ENCODE measurements at places on chromosomes 16 and 17. TPM values are rescaled to one million over a fixed set of nuclear protein-coding genes. Genes with fewer than 3 reads are reported as not detected.

GRCh38 chr17:7882629-7883028 lies 6.0 kb upstream of the CHD3 start:
- DNase-seq = no peak

GRCh38 chr16:397736-398332 lies 835 bp downstream of the NME4 start:
- DNase-seq = peak; percentile 80

- no peak for DNase-seq
Observed at GRCh38 chr16:77660311-77660710, 62.0 kb upstream of the NUDT7 start.

DNA sequence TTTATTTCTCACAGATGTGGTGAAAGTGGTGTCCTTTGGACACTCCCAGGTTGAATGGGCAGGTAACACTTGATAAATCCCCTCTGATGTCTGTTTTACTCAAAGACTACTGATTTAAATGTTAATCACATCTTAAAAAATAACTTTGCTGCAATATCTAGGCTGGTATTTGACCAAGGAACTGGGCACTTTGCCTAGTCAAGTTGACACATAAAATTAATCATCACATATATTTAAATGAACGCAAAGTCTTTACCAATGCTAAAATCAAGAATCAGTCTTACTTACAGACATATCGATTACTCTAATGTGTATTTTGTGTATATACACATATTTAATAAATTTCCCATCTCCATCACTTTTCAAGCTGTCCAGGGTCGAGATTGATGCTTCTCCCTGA lies 7.0 kb downstream of the MT2A start:
- no peak for DNase-seq

DNA sequence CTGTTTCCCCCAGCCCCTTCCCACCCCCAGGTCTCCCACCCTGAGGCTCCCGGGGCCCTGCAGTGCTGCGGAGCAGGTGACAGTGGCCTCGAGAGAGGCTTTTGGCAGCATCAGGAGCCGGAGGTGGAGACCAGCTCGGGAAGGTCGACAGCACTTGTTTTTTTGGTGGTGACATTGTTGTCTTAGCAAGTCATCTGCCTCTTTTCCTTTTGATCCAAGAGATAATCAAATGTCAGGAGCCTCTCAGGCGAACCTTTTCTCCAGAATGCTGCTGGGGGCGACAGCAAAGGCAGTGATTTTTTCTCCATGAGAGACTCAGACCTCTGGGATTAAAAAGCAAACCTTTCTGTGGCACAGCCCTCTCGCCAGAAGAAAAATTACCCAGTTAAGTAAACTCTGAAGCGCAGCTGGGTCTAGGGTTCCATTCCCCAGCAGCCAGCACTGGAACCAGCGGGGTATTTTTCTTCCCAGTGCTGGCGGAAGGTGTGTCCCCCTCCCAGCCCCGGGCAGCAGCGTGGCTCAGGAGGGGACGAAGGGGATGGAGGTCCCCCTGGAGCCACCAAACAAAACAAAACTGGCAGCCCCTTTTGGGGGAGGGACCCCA lies 37.2 kb downstream of the GRIN2C start:
- no peak for DNase-seq

- DNase-seq = no peak
Observed at GRCh38 chr17:83000738-83001137, 78.7 kb upstream of the METRNL start.

DNA sequence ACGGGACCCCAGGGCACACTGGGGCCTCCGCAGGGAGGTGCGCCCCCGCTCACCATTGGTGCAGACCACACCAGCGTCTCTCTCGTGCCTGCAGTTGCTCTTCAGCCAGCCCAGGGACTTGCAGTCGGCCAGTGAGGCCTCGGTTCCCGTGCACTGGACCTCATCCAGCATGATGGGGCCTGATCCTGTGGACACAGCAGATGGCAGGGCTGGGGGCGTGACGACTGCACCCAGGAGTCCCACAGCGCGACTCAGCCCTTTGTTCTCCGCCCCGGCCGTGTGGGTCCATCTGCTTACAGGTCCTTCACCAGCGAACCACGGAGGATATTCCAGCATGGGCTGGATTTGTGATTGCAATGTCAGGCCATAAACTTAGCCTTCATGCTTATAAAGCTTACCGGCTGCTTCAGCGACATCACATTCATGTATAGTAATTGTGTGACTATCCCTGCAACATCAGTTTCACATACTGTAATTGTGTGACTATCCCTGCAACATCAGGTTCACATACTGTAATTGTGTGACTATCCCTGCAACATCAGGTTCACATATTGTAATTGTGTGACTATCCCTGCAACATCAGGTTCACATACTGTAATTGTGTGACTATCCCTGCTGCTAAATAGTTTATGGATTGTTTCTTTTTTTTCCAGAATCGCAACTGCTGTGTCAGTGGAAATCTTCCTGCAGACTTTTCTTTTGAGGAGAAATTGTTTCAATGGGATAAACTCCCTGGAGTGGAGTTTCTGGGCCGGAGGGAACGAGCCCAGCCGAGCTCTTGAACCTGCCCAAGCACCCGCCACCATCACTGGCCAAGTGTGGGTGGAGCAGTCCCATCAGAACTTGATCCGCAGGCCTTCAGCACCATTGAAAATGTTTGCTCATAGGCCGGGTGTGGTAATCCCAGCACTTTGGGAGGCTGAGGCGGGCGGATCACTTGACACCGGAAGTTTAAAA lies 4.8 kb downstream of the LGALS3BP start:
- DNase-seq = peak; percentile 76

GRCh38 chr16:76906552-76906951 lies 284.4 kb upstream of the MON1B start:
- DNase-seq = no peak

GRCh38 chr17:68682903-68683302 lies 81.7 kb upstream of the FAM20A start:
- DNase-seq = no peak

Gene ABCC3
- 67.2 TPM for total RNA-seq

Gene SLC16A11
- total RNA-seq = 3.2 TPM

Gene WSCD1
- total RNA-seq = 3.2 TPM
